ENCODE measurements at places on chromosomes 6 and 20.

- no peak for DNase-seq
Measured at GRCh38 chr20:13147071-13147963, 73.8 kb upstream of the ISM1 start.

- peak; percentile 29 for DNase-seq
Measured at GRCh38 chr6:138465007-138465645, 34.2 kb downstream of the NHSL1 start.

DNA sequence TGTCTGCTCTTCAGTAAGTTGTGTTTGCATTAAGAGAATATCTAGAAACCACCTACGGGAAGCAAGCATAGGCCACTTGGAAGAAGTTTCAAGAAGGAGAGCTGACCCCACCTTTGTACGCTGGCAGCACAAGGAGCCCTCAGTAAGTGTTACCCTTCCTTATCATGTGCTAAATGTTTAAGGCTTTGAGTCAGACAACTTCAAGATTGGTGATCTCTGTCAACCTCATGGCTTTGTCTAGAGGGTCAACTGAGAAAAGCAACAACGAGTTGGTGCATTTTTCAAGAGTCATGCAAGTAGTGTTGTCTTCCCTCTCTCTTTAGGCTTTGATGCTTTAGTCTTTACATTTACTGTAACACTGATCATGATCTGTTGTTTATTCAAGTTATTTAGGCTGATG lies 53.2 kb upstream of the SPTLC3 start:
- no peak for DNase-seq

DNA sequence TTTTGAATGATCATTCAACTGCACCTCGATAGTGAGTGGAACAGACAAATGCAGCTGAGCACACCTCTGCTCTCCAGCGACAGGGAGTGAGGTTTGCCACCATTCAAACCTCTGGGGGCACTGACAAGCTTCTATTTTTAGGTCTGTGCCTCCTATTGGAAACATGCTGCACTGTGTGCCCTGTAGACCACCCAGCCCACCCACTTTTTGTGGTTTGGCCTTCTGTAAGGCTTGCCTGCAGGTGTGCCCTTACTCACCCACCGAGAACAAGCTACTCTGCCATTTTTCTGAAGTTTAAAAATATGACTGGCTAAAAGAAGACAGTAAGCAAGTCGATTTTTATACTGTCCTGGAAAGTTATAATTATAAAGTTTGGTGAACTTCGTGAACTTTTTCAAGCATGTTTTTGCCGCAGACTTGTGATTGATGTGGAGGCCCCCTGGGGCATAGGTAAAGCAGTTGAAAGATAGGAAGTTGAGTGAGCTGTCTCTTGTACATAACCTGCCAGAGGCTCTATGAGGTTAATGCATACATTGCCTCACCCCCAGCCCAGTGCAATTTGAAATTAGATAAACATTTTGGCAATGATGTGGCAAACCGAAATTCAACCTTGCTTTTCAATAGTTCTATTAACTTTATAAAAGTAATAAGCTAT lies 53.8 kb downstream of the ADGRG6 start:
- DNase-seq: no peak

DNA sequence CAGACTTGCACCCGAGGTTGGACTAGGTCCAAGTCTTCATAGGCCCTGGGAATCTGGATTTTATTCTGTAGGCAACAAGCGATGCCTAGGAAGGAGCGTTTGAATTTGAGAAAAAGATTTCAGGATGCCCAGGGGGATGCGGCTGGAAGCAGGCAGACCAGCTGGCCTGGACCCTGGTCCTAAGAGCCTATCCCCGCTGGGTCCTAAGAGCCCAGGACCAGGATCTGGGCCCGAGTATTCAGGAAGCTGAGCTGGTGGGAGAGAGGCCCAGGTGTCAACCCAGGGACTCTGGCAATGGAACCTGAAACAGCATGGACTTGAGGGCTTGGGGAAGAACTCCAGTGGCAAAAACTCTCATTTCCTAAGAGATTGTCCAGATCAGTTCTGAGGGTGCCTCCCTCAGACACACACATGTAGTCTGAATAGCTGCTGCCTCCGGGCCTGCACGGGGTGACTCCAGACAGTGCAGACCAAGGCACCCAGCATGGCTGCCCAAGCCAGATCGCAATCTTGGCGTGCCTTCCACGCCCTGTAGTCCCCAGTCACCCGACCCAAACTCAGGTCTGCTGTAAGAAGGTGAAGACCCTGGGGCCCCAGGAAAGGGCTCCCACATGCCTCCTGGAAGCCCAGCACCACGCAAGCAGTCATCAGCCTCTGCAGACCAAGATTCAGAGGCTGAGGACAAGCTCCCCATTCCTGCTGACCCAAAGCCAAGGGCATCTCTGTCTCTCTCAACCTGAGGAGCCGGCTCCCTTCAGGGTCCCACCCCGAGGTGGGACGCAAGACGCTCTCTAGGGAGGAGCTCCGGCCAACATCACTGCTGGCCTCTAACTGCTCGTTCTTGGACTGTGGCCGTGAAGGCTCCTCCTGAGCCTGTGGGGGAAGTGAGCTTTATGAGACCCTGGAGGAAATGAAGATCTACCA lies 34.4 kb downstream of the RRBP1 start:
- no peak for DNase-seq

DNA sequence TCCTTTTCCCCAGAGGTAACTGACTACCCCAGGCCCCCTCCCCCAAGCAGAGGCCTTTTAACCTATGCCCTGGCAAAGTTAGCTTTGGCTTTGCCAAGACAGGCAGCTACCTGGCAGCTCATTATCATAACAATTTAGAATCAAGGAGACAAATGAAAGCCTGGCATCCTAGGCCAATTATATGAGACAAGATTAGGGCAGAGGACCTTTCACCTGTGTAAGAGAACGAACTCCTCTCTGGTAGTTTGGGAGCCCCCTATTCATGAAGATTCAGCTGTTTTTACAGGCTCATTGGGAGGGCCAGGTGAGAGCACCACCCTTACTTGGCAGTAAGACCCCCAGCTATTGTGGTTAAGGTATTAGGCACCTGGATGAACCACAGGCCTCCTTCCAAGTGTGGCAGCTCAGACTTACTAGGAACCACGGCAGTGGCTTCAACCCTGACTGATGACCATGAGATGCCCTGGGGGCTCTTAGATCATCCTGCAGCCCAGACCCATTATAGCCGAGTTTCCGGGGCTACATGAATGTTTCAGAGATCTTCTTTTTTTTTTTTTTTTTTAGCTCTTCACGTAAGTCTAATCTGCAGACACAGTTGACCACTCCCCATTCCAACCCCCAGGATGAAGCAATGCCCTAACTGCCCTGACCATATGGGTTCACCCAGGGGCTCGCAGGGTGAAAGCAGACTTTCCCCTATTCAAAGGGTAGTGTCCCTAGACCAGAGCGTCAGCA lies 56.2 kb downstream of the RAB44 start:
- no peak for DNase-seq

- DNase-seq: no peak
Measured at GRCh38 chr6:8180327-8181159, 78.2 kb upstream of the EEF1E1 start.

- peak; percentile 63 for DNase-seq
Measured at GRCh38 chr6:32940656-32941213, at the start of gene HLA-DMB. HLA-DMB (minus strand) TSS chr6:32941028; CDS start chr6:32940807, 221 bp downstream.

- no peak for DNase-seq
Measured at GRCh38 chr20:42338294-42339201, 720.4 kb upstream of the CHD6 start.

DNA sequence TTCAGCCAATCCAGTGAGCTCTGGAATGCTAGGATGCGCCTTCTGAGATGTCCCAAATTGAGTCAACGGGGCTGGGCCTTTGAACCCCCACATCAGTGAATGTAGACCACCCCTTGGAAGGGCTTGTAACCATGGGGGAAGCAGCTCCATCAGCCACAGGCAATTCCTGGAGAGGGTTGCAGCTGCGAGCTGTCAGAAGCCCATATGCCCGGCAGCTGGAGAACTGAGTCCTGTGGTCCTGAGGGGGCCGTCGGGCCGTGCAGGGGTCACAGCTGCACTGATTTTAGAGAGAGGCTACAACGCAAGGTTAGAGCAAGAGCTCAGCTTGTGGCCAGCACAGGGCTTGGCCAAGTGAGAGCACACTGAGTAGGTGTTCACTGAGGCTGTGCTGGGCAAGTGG lies 121.3 kb downstream of the TOX2 start:
- no peak for DNase-seq
